ENCODE measurements at places on chromosomes 13 and 19.
A peak's percentile ranks its signal among the peaks of the same experiment; 100 is the strongest.

DNA sequence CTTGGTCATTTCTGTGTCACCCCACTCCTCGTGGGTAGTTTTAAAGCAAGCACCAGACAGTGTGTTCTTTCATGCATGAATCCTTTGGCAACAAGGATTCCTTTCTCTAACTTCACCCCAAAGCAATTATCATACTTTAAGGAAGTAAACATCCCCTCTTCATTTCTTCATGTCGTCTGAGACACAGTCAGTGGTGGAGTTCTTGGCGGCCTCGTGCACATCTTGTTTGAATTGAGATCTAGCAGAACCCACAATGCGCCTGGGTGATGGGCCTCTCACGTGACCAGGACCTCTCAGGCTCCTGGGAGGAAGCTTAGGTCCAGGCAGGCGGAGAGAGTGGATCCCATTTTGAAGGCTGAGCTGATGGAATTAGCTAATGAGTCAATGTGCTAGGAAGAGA lies 2.6 kb downstream of the ACSBG2 start:
- no peak for DNase-seq

GRCh38 chr19:40331052-40331451 lies 17.1 kb downstream of the C19orf47 start:
- no peak for DNase-seq

- DNase-seq, result no peak
These were observed 48.4 kb downstream of the ATP8A2 start for GRCh38 chr13:25420161-25420560.

DNA sequence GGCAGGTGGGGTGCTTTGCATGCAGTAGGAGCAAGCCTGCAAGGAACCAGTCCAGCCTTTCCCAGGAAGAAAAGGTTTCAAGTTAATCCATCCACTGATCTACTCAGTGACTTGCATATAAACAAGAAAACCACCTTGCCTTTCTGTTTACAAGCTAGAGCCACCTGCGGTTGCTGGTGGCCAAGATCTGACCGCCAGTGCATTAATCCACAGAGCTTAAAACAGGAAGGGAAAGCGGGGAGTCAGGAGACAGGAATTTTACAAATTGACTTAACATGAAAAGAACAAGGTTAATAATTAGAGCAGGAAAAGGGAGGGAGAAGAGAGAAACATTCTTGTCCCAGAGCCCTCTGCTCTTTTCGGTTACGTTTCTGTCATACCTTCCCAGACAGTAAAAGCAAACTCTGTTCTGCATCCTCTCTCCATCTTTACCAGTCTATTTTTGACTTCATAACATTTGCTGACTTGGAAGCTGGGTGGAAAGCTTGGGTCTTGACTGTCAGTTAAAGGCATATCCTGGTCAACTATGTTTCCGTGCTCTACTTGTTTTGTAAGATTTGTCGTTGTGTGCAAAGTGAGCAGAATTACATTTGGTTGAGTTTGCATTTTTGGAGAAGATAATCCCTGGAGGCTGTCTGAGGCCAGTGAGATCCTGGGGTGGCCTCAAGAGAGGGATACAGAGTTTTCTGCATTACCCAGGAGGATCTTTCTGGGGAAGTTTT lies 760.6 kb downstream of the EFNB2 start:
- no peak for DNase-seq

GRCh38 chr13:110616103-110617101 lies 1.1 kb downstream of the NAXD start:
- peak; percentile 80 for DNase-seq

DNA sequence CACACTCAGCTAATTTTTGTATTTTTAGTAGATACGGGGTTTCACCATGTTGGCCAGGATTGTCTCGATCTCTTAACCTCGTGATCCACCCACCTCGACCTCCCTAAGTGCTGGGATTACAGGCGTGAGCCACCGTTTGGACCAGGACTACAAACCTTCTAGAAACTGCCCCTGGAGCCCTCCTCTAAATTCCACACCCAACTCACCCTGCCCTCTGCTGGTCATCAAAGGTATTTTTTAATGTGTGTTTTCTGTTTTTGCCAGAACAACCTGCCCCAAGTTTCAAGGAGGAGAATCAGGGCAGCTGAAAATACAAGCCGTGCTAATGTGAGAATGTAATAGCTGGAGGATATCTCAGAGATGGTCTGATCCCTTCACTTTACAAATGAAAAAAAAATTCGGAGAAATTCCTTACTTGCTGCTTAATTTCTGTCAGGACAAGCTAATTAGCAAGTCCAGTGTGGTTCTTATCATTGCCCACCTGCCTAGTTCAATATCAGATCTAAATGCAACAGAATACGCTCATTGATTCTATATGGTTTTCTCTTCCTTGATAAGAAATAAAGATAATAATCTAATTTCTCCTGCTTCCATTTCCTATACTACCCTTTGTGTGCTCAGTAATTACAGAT lies 4.1 kb downstream of the ATP8A2 start:
- DNase-seq, result peak; percentile 81

DNA sequence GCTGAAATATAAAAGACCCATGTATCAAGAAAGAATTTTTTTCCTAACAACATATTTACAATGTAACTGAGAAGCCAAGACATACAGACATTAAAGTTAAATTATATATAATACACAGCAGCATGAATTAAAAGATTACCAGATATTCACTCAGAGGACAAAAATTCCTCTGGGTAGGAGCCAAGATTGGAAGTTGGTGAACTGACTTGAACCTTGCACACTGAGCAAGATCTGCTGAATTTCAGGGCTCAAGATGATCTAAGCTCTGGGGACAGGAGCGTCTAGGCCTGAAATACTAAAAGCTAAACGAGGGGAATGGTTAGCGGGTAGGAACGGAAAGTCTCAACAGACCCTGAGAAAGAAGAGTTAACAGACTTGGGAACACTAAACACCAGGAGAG lies 8.5 kb downstream of the FOXO1 start:
- no peak for DNase-seq

DNA sequence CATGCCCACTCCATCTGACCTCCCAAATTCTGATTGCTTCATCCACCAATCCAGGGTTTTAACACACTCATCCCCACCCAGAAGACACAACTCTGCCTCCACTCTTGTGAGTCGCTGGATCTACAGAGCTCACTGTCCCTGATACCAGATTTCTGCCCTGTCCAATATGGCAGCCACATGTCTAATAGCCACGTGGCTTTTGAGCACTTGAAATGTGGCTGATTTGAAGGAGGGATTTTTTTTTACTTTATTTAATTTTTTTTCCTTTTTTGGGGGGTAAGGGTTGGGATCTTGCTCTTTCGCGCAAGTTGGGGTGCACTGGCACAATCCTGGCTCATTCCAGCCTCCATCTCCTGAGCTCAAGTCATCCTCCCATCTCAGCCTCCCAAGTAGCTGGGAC lies 24.8 kb upstream of the OLFM2 start:
- no peak for DNase-seq

DNA sequence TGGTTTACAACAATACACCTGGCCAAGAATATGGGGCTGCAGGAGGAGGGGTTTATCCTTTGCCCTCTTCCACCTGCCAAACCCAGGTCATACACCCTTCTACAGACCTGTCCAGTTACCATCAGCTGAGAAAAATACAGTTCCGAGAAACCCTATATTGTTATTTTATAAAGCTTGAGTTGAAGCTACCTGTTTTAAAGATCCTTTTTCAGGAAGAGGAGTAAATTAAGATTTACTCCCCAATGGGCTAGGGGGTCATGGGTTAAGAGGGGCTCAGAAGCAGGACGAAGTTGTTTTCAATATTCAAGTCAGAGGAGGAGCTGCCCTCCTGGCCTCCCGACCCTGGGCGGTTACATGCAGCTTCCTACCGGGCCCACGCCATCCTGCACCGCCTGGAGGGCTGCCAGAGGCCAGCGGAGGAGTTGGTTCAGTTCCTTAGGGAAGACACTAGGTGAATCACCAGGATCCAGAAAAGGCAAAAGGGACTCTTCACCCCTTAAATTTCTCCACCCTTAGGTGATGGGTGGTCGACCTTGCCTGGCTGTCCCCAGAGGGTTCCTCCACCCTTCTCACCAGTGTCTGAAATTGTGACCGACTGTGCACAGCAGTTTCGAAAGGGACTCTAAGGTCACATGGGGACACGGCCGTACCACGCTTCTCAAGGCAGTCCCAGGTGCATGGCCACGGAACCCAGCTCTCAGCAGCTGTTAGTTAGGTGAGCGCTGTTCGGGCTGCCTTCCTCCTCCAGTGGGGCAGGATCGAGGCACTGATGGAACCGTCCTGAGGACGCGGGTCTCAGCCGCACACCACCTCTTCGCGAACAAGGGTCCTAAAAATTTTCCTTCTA lies 1.2 kb downstream of the GJB2 start:
- peak; percentile 51 for DNase-seq

DNA sequence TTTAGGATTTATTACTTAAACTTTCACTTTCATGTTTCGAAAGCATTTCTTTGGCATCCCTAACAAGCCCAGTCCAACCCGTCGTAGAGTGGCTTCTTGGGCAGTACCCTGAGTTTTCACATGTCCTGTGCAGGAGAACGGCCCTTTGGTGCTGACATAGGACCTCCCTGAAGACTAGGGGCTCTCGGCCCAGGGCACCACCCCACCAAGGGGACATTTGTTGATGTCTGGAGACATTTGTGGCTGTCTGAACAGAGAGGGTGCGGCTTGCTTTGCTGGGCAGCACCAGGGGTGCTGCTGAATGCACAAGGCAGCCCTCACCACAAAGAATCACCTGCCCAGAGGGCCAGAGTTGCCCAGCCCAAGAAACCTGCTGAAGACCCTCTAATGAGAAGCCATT lies 30.6 kb downstream of the CUL4A start:
- DNase-seq, result no peak

- no peak for DNase-seq
These were observed 31.7 kb downstream of the IER2 start for GRCh38 chr19:13181747-13182388.
